Midbrain (tissue), 1 donor: ENCODE measurements at places on chromosomes 5 and 9.

DNA sequence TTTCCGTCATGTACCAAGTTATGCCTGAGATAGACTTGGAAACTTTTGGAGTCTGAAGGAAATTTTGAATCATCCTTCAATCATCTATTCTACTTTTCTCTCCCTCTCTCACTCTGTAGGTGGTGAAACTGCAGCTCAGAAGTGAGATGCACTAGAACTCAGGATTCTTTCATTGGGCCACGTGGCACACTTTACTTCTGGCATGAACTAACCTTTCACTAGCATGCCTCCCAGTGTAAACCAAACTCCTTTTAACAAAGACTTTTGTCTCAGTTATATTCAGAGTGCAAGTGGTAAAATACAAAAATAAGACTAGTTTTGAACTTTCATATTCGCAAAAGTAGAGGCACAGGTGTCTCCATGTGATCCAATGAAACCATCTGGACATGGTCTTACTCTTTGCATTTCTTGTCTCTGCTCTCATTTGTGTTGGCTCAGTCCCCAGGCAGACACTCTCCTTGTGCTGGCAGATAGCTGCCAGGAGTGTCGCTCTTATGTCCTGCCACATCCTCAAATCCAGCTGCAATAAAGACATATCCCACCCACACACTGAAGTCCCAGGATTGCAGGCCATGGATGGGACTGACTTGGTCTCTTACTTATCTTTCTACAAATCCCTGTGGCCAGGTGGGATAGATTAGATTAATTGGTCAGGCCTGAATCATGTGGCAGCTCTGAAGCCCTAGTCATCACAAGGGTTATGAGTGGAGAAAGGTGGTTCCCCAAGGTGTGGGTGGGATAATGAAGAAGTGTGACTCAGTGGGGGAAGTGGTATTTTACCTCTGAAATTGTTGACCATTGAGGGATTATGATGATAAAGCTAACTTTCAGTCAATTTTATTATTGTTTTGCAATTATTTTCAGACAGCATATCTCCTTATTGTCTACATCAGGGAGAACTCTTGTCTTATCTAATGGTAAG is 267.5 kb downstream of the GABRB2 start:
- DNase-seq: no peak

GRCh38 chr5:123429993-123430392 is 6.8 kb upstream of the CEP120 start:
- no peak for DNase-seq

GRCh38 chr9:101235105-101235866 is 149.5 kb downstream of the BAAT start:
- DNase-seq: peak; percentile 78

DNA sequence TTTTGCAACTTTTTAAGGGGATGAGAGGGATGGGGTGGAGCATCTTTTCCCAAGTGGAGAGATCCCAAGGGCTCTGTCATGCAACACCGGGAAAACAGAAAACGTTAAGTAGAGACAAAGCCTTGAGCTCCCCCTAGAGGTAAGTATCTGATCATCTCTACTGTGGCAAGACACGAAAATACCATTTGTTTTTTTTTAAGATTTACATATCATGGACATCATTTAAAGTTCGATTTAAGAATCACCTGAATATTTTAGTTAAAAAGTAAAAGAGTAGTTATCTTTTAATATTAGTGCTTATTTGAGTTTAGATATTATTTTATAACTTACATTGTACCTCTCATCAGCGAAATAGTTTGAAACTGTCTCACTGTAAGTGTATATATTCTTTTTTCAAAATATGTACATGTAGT is 200.4 kb downstream of the LRRC70 start:
- peak; percentile 65 for DNase-seq

DNA sequence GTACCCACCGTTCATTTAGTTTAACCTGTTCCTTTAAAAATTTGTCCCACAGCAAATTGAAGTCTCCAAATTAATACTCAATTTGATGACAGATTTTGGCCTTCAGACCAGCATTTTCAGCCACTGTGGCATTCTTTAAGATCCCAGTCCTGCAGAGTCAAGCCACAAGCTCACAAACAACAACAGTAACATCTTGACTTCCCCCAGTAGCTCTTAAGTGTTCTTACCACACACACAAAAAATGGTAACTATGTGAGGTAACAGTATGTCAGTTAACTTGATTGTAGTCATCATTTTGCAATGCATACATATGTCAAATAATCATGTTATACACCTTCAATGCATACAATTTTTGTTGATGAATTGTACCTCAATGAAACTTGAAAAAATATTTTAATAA is 247.9 kb downstream of the LURAP1L start:
- DNase-seq: no peak

- DNase-seq: no peak
Observed at GRCh38 chr5:136518814-136519213, 153.5 kb upstream of the TRPC7 start.

DNA sequence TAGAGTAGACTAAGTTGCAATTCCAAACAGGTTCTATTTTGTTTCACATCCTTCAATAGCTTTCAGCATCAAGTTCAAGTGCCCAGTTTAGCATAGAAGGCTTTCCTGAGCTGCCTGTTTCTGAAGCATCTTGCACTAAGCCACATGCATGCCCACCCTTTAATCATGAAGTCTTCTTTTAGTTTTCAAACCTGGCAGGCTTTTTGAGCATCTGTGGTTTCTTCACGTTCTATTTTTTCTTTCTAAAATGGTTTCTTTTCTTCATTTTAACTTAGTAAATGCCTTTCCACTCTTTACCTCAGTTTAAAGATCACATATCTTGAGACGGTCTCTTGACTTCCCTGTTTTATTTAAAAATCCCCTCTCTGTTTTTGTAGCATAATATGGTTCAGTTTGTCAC is 360.1 kb downstream of the MAN2A1 start:
- DNase-seq: no peak

DNA sequence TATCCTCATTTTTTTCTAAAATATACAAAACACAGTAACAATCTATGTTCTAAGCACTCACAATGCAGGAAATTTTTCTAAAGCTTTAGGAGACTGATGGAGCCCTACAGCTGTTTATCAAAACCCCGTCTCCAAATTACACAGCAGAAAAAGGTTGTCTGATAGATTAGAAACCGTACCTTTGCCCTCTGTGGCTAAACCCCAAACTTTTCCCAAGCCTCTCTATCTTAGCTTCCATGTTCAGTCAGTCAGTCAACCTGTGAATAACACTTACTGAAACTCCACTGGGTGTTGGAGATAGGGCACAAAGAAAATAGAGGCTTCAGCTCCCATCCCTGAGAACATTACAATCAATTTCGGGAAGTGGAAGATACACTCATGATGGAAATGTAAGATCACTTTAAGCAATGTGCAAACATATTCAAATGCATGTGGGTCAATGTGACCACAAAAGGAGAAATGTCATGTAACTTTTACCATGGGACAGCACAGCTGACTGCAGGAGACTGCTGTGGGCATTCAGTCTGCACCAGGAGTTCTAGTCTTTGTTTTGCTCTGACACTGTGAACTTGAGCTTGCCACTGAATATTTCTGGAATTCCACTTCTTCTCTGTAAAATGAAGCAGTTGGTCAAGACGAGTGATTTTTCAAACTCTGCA is 279.5 kb upstream of the PIK3R1 start:
- no peak for DNase-seq

GRCh38 chr5:112372543-112372942 is 46.5 kb downstream of the EPB41L4A start:
- DNase-seq: no peak

DNA sequence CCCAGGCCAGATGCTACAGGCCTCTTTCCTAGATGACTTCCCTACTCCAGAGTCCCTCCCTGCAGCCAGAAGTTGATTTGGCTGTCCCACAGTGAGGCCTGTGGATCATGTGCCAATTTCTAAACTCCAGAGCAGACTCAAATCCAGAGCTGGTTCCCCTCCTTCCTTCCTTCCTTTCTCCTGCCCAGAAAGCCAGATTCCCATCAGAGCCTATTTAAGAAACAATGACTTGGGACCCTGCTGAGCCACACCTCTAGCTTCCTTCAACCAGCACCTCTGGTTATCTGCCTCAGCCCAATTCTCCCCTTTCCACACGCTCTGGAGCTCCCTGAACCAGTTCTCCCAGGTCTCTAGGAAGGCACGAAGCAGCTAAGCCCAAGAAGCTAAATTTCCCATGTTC is 7.2 kb downstream of the FAM219A start:
- no peak for DNase-seq

DNA sequence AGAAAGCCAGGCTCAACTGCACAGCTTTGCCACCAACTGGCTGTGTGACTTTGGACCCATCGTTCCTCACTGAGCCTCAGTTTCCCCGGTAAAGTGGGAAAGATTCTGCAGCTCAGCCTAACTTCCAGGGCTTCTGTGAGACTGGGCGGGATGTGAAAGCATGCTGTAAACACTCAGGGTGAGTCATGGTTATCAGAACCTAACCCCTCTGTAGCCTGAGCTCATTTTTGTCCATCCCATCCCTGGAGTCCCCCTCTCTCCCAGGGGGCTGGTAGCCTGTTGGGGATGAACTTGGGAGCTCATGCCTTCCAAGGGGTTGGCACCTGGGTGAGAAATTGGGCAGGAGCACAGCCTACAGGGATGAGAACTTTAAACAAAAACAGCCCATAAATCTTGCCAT is 2.3 kb downstream of the CCDC69 start:
- DNase-seq: no peak

GRCh38 chr9:25939126-25939525 is 260.9 kb upstream of the TUSC1 start:
- no peak for DNase-seq

DNA sequence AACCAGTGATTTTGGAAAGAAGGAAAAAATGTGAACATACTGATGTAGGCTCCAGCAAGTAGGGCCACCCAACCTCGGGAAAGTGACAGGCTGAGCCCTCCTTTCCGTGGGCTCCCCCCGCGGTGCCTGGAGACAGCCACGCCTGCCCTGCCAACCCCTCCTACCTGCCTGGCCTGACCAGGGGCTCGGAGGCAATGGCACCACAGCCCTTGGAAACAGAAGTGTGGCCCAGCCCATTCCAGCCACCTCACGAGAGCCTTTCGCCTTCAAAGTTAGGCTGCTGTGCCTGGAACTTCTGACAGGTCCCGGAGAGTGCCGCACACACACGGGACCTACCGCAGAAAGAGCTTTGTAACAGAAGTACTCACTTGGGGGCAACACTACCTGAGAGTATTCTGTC is 49.5 kb upstream of the LRRC14B start:
- no peak for DNase-seq

- no peak for DNase-seq
Observed at GRCh38 chr9:110081395-110081794, 126.6 kb downstream of the C9orf152 start.

DNA sequence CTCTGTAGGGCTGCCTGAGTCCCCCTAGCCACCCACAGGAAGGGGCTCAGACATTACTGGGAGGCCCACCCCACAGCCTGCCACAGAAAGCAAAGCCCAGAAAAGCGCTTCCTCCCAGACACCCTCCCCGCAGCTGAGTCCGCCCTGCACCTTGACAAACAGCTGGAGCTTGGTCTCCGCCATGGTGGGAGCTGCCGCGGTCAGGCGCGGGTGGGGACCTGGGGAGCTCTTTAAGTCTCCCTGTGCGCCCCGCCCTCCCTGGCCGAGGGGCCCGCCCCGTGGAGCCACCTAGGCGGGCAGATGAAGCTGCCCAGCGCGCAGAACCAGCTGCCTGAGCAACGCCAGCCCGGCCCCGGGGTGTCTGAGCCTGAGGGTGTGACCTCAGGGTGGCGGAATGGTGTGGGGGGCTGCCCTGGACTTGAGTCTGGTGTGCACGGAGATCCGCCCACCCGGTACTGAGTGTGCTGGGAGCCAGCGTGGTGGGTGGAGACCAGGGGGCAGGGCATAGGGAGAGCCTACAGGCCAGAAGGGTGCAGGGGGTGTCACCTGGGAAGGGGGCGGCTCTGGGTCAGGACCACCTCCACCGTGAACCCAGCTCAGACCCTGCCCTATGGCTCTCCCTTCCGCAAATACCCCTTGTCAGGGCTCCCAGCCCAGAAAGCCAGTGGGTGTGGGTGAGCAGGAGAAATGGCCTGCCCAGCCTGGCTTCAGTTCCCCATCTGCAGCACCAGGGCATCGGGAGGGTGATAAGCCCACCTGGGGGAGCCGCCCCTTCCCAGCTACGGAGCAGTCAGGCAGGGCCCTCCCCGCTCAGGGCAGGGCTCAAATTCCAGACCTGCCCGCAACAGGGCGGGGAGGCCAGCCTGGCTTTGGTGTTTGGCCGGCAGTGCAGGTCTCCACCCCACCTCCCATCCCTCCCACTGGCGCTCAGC is at the start of gene CLIC3:
CLIC3 (minus strand) TSS at position 208 of the 932 bp plus-strand sequence; CDS start at position 183, 25 bp downstream.
- DNase-seq: no peak

DNA sequence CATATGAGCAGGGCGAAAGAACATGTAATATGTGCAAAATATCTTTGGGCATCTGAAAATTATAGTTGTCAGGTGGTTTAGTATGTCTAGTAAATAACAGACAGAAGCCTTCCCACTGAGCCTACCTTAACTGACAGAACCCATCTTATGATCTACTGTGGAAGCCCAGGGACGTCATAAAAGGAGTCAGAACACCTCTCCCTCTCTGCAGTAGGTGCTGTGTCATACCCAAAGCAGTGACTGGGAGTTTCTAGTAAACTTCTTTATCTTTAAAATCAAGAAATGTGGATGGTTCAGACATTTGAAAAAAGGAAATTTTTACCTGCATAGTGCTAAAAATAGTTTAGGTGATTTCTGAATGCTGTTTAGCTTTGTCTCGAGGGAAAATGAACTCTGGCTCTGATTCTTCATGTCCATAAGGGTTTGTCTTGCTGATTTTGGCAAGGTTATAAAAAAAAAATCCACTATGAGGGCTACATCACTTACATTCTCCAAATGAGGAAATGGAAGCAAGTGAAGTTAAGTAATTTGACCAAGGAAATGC is 104.0 kb downstream of the NUDT12 start:
- no peak for DNase-seq

DNA sequence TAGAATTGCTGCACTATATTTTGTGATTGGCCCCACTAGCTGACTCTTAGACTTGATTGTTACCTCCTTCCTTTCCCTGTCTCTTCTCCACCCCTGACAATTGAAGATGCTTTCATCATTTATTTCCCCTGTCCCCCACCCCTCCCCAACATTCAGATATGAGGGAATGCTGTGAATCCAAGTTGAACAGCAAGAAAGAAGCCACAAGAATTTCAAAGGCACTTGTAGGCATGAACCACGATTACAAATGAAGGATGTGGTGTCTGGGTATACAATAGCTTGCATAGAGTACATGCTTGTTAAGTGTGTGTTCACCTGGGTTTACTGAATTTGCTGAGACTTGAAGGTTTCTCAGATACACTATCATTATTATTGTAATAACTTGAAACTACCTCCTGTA is 78.3 kb upstream of the TRIO start:
- no peak for DNase-seq

DNA sequence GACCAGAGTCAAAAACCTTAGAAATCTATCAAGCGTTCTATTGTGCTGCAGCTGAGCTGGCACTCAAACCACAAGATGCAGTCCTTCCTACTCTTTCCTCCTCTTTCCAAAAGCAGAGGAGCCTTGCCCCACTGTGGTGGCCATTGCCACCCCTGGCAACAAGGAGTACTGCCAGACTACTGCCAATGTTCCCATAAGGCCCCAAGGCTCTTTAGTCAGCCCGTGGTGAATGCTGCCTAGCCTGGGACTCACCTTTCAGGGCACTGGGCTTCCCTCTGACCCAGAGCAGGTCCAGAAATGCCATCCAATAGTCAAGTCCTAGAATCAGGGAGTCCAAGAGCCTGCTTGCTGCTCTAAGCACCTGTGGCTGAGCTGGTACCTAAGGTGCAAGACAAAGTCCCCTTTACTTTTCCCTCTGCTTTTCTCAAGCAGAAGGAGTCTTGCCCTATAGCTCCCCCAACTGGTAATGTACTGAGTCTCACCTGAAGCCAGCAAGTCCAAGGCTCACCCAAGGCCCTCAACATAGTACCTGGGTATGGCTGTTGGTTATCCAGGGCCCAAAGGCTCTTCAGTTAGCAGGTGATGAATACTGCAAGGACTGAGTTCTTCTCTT is 219.4 kb downstream of the ATPSCKMT start:
- DNase-seq: no peak
